ENCODE measurements at places on chromosomes 2 and 18.

GRCh38 chr2:231395188-231396057, at the start of gene B3GNT7:
B3GNT7 (plus strand) TSS chr2:231395710; CDS start chr2:231395804, 94 bp downstream.
- DNase-seq: no peak

DNA sequence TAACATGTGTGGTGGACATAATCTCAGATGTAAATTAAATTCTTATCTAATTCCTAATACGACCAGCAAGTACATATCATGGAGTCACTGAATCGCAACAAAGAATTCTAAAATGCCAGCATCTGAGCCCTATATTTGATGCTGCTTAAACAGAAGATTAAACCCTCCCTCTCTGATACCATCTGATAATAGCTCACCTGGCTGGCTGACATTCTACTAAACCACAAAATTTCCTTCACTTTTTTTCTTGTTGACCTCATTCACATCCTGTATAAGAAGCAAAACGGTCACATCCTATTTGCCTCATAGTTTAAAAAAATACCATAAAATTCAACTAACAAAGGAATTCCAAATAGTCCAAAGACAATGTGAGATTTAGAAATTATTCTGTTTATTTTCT, 371.6 kb upstream of the SLC8A1 start:
- DNase-seq: no peak

- no peak for DNase-seq
Observed at GRCh38 chr2:220703279-220703678, 868.8 kb downstream of the EPHA4 start.

DNA sequence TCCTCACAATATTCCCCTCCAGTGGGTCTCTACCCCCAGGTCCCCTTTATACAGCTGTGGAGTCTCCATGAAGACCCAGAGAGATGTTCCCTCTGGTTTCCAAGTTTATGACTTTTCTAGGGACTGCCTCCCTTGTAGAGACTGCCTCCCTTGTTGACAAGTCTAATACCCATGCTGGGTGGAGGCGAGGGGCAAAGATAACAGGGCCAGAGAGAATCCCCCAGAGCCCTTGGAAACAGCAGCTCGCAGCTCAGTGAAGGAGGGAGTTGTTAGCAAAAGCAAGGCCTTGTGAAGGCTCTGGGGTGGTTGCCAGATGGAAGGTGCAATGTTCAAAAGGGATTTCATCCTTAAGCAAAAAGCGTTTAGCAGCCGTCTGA, 75.0 kb upstream of the GATA6 start:
- DNase-seq: no peak

DNA sequence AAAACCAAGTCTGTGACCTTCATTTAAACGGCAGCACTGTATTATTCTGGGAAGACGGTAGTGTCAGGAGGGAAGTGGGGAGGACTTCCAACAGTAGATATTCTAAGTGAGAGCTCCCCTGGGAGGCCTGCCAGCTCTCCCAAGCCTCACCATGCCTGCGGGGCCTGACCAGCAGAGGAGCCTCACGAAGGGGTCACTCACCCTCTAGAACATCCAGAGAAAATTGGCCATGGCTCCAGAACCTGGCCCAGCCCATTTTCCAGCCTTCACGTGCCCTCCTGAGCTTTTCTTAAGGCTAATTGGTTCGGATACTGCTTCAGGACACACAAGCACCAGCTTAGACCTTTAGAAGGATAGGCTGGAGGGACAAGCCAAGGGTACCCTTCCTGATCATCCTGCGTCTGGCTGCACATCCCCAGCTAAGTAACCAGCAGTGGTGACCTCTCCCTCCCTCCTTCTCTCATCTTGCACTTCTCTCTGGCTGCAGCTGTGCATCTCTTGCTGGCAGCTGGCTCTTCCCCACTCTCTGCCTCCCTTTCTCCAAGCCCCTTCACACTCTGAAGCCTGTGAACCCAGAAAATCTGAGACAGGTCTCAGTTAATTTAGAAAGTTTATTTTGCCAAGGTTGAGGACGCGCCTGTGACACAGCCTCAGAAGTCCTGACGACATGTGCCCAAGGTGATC, 120.1 kb upstream of the PKDCC start:
- DNase-seq: no peak

GRCh38 chr2:109128616-109129355, at the start of gene SH3RF3:
SH3RF3 (plus strand) TSS chr2:109129205.
- peak; percentile 59 for DNase-seq

DNA sequence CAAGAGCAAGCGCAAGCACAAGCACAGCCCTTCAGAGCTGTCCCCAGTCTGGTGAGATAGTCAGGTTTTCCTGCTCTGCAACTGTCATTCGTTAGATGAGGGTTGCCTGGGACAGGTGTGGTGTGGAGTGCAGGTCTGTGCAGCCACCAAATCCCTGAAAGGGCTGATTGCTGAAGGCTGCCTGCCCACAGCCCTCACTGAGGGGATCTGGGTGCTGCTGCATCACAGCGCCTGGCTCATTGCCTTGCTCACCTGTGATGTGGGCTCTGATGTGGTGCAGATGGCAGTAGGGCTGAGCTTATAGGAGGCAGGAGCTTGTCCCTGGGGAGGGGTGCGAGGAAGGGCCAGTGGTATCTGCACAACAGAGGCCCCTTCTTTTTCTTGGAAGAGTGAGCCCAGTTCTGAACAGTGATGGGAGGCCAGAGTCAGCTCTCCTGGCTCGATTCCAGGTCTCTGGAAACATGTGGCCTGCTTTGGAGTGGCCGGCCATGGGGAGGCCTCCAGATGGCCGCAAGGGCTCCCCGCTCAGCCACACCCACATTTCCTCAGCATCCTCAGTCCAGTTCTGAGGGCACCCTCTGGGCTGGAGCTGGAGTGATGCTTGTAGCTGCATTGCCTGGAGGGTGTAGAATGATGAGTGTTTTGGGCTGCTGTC, 11.4 kb downstream of the UBE2F start:
- DNase-seq: no peak

GRCh38 chr2:105592288-105592687, 152.4 kb upstream of the NCK2 start:
- DNase-seq: no peak

Measured in RPMI8226 (cell line).